NCI-H2171 treated with DMSO at 0.1 percent for 48 hours (cell line): ENCODE measurements at places on chromosomes 7 and 10.
A peak's percentile ranks its signal among the peaks of the same experiment; 100 is the strongest.

GRCh38 chr10:59340285-59340684 lies 22.1 kb downstream of the FAM13C start:
- no peak for DNase-seq

- no peak for DNase-seq
These were observed 304.4 kb downstream of the ZEB1 start for GRCh38 chr10:31623466-31623865.

DNA sequence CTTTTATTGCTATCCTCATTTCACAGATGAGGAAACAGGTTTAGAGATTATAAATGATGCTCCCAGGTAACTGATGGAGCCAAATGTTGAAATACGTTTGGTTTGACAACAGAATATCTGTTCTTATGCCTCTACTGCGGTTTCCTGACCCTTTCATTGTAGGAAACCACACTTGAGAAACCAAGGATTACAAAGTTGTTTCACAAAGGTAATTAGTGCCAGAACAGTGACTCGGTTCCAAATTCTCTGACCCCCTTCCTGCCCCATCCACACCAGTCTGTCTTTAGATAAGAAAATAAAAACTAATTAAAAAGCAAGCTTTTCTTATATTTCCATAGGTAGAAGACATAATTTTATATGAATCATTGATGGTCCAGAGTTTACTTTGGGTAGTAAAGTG lies 393.7 kb upstream of the MBL2 start:
- DNase-seq = no peak

- DNase-seq = no peak
These were observed 61.3 kb upstream of the INSIG1 start for GRCh38 chr7:155236386-155236785.

GRCh38 chr7:46586406-46586805 lies 665.3 kb upstream of the IGFBP3 start:
- no peak for DNase-seq

DNA sequence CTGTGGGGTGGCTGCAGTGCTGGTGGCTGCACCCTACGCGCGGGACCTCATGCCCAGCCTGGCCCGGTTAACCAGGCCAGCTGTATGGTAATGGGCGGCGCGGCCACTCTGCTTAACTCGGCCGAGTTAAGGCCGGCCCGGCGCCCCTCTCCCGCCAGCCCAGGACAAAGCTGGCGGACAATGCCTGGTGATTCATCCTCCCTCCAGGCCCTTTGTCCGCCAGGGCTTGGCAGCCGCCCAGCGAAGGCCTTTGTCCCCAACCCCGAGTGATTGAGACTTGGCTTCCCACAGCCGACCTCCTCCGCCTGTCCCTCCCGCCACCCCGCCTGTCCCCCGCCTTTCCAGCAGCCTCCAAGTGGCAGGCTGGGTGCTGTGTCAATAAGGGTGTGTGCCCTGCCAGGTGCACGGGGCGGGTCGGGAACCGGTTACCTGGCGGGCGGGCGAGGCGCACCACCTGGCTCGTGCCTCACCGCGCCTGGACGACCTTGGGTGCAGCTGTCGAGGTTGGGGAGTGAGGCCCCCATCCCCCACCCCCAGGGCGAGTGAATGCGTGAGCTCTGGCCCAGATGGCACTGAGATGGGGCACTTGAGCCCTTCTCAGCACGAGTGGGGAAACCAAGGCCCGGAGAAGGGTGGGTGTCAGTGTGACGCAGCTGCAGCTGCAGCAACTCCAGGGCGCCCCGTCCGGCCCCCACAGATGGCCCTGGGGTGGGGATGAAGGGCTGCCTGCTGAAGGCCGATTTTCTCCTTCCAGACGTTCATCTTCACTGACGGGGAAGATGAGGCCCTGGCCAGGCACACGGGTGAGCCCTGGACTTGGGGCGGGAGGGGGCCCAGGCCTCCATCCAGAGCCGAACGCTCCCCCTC lies 4.6 kb downstream of the LFNG start:
- DNase-seq = peak; percentile 91

DNA sequence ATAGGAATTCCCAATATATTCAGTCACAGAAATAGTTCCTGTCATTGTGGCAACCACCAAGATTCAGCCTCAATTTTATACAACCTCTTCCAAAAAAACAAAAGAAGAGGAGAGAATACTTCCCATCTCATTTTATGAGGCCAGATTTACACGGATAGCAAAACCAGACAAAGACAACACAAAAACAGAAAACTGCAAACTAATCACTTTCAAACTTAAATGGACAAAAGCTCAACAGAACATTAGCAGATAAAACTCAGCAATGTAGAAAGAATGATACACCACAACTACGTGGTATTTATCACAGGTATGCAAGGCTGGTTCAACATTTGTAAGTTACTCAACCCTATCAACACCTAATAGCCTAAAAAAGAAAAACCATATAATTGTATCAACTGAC lies 22.0 kb downstream of the PEX1 start:
- DNase-seq = no peak

GRCh38 chr7:55983537-55983936 lies 19.2 kb downstream of the NIPSNAP2 start:
- no peak for DNase-seq

DNA sequence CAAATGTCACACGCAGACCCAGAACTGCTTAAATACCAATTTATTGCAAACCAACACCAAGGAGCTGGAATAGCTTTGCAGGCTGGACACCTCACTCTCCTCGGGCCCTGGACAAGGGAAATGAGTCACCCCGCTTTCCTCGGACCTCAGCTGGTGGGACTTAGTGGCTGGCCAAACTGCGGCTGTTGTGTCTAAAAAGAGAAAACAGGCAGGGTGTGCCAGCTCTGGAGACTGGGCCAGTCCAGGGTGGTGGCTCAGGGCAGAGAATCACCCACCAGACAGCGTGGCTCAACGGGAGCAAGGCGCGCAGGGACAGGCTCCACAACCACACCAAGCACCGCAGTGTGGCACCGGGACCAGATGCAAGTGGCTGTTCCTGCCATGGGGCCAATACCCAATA lies 58.2 kb upstream of the CAMK2B start:
- DNase-seq = no peak

- no peak for DNase-seq
These were observed 24.1 kb upstream of the PROSER2 start for GRCh38 chr10:11798845-11799735.

DNA sequence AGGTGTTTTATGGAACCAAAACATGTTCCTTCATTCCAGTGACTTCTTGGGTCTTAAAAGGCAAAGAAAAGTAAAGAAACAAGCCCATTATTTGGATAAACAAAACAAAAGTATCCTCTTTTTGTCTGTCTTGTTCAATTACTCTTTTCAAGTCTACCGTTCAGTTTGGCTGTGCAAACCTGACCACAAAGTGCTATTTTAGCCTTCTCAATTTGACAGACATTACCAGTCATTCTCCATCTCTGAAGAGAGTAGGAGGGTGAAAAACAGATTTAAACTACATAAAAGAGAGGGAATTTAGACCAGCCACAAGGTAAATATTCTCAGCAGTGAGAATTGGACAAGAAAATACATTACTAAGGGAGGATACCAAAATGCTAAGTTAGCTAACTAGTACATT lies 145.2 kb downstream of the GRM3 start:
- DNase-seq = no peak
